Suppressor macrophage treated with lipopolysaccharide for 1 hour (primary cell): ENCODE measurements at places on chromosomes 2 and 18.

GRCh38 chr2:128389388-128390086 lies 70.9 kb upstream of the HS6ST1 start:
- DNase-seq = no peak

- peak; percentile 53 for DNase-seq
Measured at GRCh38 chr2:201228271-201228911, 31.9 kb upstream of the CASP8 start.

DNA sequence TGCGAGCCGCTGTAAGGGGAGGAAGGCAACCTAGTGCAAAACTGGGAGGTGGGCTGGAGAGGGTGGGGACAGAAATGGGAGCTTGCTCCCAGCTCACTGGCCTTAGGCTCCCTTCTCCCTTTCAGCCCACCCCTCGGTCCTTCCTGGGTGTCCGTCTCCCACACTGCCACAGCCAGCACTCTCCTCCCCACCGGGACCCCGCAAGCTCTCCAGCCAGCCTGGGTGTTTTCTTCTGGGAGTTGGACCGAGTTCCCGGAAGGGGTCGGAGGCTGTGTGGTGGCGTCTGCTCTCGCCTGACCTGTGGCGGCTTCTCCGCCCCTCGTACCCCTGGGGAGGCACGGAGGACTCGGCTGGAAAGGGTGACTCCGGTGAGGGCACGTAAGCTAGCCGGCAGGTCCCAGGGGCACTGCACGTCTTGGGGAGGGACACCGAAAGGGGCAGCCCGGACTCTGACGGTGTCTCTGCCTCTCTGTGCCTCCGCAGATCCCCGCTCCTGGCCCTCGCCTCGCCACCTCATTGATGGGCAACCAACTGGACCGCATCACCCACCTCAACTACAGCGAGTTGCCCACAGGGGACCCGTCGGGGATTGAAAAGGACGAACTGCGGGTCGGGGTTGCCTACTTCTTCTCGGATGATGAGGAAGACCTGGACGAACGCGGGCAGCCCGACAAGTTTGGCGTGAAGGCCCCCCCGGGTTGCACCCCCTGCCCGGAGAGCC lies 1.1 kb downstream of the LRATD1 start:
- DNase-seq = no peak

- no peak for DNase-seq
Measured at GRCh38 chr2:187165936-187166610, 282.0 kb downstream of the CALCRL start.

GRCh38 chr2:76478266-76479035 lies 767.7 kb upstream of the GCFC2 start:
- no peak for DNase-seq

GRCh38 chr2:206642075-206643025 lies at the start of gene FAM237A:
TSS of gene FAM237A (plus strand) at chr2:206642487. CDS start at chr2:206644237, 1,750 bp downstream.
- DNase-seq = peak; percentile 65

DNA sequence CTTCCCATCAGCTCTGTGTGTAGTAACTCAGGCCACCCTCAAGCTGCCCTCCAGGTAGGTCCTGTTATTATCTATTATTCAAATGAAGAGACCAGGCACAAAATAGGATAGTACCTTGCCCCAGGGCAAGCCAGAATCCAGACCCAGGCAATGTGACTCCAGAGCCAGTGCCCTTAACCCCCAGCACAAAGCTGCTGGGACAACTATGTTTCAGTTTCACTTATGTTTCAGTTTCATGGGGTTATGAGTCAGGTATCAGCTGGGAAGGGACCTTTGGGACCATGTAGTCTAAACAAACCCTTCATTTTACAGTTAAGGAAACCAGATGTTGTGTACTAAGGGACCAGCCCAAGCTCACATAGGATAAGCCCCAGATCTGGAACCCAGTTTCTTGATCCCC lies 10.0 kb downstream of the HK2 start:
- DNase-seq = peak; percentile 88

- no peak for DNase-seq
Measured at GRCh38 chr2:224577541-224577940, 7.6 kb downstream of the CUL3 start.

DNA sequence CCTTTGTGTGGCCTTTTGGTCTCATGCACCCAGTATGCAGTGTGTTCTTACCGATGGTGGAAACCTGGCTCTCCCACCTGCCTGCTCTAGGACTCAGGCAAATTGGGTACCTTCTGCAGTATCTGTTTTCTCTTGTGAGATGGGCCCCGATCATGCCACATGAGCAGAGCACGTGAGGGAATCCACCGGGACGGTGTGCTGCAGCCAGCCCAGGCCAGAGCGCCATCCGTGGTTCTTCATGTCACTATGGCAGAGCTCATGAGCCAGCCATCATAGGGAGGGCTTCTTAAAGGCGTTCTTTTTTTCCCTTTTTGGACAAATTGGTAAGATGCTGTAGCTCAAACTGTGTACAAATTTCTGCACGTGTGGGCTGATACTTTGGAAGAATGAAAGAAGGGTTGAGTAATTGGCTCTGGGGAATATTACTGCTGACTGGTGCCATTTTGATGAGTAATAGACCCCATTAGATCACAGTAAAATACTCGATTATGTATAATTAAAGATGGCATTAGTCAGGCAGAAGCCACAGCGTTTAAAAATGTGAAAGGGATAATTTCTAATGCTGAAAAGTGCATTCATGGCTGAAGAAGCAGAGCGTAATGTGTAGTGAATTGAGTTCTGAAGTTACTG lies 19.2 kb downstream of the SH3RF3 start:
- no peak for DNase-seq

DNA sequence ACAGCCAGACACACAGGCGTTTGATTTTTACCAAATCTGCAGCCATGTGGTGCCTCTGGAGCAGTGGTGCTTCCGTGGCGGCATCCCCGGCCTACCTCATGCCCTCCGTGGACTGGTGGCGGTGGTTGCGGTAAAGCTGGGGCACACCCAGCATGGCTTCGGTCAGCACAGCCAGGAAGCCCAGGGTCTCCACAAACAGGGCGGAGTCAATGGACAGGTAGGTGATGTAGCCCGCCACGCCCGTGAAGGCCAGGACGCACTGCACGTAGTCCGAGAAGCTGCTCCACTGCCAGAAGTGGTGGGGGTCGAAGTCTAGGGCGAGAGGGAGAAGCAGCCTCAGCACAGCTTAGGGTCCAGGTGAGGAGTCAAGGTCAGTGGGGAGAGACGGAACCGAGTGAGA lies 32.4 kb downstream of the SLC66A2 start:
- no peak for DNase-seq

DNA sequence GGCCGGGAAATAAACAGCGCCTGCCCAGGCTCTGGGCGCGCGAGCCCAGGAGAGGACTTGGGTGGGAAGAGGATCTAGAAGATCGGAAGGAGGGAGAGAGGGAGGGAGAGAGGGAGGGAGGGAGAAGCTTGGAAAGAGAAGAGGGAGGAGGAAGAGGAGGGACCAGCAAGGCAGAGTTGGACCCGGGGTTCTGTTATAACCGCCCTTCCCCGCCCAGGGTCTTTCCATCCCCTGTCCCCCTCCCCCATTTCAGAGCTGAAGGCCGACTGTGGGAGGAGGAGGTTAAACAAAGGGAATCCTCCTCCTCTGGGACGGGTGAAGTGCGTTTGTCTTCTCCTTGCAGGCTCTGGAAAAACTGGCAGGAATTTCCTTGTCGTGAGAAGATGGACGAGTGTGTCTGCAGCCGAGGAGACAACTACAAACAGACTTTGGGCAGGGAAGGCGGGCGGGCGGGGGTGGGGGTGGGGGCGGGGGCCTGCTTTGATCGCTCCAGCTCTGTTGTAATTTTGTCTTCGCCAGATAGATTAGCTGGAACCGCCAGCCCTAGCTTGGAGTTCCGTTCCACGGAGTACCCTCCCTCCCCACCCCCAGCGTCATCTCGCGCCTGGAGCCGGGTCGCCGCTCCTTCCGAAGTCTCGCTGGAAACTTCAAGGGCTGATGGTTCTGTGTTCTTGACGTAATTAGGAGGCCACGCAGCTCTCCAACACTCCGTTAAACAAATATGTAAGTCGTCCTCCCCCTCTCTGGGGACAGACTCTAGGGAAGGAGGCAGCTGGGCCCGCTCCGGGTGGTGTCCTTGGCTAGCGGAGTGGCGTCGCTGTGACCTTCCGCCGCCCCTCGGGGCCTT lies 6.4 kb upstream of the SP9 start:
- peak; percentile 38 for DNase-seq

DNA sequence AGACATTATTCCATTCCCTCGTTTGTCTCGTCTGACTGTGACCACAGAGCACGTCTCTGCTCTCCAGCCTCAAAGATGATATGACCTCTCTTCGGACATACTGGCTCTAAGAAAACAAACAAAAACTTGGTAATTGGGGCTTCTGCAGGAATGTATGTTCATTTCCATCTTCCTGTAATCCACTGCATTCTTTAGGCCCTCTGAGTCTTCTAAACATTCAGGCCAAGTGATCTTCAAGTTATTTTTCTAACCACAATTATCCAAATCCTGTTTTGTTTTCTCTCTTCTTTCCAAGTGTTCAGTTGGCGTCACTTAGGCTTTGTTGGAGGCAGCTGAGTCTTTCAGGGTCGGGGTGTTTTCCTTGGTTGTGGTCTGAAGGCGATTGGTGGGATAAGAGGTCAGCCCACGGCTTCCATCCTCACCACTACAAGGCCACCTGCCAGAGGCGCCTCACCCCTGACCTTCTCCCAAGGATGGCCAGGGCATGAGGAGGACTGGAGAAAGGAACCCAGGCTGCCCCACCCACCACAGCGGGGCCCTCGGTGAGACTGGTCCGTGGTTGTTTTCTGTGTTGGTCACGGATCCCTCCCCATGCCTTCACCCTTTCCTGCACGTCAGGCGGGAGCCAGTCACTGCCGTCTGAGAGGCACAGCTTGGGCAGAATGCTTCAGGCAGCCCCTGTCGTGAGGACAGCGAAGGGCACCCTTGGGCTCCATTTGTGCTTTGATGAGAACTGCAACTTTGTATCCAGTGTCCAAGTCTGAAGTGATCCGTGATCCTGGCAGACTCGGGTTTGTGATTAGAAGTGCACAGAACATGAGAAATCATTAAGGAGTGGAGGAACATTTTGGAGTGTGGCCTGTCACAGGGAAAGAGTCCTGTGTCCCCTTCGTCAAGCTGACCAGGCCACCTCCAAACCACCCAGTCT lies 88.6 kb upstream of the FHL2 start:
- DNase-seq = no peak
